ENCODE measurements at places on chromosomes 3 and 15. TPM values are rescaled to one million over a fixed set of nuclear protein-coding genes. Genes with fewer than 3 reads are reported as not detected.
A peak's percentile ranks its signal among the peaks of the same experiment; 100 is the strongest.

DNA sequence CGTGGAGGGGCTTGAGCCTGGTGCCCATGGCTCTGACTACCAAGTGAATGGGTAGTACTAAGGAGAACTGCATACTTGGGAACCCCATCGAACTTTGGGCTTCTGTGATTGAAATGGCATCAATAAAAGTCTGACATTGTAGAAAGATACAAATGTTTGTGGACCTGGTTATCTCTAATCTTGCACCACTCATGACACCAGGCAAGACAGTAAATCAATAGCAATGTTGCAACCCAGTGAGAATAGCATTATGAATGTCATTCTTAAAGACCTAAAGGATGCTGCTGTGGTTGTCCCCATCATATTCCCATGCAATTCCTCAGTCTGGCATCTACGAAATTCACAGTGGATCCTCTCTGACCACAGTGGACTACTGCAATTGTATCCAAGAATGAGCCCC is 233.6 kb upstream of the LYSMD4 start:
- H3K4me1 ChIP-seq: no peaks in the 10 kb centered on the region
- no peaks in the 10 kb centered on the region for H3K36me3 ChIP-seq
- no peak overlapping the region for H3K4me3 ChIP-seq
- H3K27ac ChIP-seq: no peak overlapping the region

DNA sequence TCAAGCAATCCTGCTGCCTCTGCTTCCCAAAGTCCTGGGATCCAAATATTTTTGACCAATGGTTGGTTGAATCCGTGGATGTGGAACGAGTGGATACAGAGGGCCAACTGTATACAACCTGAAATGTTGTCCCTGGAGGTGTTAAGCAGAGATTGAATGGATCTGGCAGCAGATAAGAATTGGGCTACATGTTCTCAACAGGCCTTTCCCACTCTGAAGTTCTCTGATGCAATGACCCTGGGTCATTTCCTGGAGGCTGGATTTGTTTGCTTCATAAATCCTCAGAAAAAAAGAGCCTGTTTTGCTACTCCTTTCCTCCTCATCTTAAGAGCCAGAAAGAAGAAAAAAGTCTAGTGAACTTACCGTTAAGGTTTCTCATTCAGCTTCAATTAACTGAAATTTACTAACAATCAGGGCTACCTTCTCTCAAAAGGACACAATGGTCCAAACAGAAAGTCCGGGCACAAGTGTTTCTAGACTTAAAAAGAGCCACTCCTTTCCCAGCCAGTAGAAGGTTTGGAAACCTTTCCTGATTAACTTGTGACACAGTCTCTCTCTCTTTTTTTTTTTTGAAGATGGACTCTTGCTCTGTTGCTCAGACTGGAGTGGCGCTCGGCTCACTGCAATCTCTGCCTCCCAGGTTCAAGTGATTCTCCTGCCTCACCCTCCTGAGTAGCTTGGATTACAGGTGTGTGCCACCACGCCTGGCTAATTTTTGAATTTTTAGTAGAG is 6.5 kb downstream of the ARHGEF3 start:
- peak overlapping the region; percentile 10 for H3K27ac ChIP-seq
- no peak overlapping the region for H3K4me3 ChIP-seq
- no peak for DNase-seq
- H3K4me1 ChIP-seq: peaks cover 8% of the 10 kb centered on the region

GRCh38 chr3:60577601-60578000 is 673.7 kb downstream of the FHIT start:
- no peak for DNase-seq
- no peak overlapping the region for H3K4me3 ChIP-seq
- H3K4me1 ChIP-seq: no peaks in the 10 kb centered on the region
- no peak overlapping the region for H3K27ac ChIP-seq

SCN11A gene
- 0.32 TPM for total RNA-seq

ADPRH gene
- total RNA-seq: 1.8 TPM

All from transverse colon (tissue), 4 donors.